ENCODE measurements at places on chromosomes 1 and 21.

GRCh38 chr1:220386494-220387195 lies 114.4 kb upstream of the RAB3GAP2 start:
- no peak for DNase-seq

- DNase-seq = no peak
These were observed 87.5 kb upstream of the ACTL8 start for GRCh38 chr1:17667641-17668040.

GRCh38 chr1:17274186-17275170 lies 25.6 kb downstream of the PADI3 start:
- peak; percentile 62 for DNase-seq

DNA sequence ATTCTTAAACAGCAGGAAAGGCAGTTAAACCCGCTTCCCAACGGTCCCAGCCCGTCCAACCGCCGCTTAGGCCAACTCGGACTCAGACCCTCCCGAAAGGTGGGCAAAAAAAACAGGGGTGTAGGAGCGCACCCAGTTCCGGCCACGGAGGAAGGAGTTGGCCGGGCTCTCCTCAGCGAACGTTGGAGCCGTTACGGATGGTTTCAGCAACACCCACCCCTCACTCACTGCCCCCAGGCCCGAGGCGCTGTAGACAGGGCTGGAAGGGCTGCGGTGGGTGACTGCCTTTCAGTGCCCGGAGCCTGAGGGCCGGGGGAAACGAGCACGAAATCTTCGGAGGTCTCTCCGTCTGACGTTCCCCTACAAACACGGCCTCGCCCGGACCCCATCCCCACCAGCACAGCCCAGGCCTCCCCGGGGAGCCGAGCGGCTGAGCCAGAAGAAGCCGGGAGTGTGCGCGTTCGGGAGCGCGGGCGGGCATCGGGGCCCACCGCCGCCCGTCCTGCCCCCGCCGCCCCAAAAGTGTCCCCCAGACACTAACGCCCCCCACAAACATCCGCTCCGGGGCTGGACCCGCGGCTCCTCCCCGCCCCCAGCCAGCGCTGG lies 1.3 kb downstream of the KDM5B start:
- peak; percentile 18 for DNase-seq

DNA sequence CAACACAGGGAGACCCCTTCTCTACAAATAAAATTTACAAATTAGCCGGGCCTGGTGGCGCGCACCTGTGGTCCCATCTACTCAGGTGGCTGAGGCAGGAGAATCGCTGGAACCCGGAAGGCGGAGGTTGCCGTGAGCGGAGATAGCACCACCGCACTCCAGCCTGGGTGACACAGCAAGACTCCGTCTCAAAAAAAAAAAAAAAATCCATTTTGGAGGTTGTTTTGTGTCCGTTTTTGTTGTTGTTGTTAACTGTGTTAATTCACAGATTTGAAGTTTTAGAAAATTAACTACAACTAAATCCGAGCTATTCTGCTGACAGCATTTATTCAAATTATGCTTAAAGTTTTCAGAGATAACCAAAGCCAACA lies 618 bp downstream of the CLCC1 start:
- DNase-seq = no peak

GRCh38 chr21:34910396-34910795 lies 138.7 kb downstream of the RUNX1 start:
- no peak for DNase-seq

DNA sequence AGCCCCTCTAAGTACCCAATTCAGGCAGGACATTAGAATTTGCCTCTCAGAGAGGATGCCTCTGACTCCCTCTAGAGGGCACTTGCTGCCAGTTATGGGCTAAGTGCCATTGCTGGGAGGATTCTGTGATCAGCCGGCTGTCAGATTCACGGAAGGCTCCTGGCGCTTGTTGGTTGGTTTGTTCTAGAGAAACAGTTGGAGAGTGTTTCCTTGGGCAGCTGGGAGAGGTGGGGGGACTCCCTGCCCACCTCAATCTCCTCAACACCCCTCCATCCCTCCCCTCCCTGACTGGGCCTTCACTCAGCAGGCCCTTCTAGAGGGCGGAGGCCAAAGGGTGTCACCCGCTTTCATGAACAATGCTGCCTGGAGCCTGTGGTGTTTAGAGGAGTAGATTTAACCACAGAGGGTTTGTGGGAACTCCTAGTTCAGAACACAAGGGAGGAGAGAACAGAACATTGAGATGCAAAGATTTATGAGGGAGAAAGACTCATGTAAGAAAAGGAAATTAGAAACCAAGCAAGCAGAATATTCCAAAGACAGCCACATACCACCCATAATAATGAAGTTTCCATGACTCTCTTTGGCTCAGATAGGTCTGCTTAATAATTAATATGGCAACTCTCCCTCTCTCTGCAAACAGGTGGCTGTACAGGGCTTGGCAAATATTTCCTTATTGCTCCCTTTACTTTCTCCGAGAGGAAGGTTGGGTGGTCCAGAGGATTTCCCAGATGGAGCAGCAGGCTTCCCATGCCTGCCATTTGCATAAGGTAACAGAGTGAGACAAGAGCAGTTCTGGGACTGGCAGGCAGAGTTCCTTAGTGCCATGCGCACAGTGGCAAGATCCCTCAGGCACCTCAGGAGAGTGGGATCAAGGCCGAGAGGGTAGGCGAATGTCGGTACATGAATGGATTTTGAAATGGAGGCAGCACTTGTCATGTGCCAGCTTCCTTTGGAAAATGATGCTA lies 30.0 kb upstream of the ACP6 start:
- DNase-seq = peak; percentile 56

Measured in suppressor macrophage treated with lipopolysaccharide for 4 hours (primary cell).